ENCODE measurements at places on chromosomes 3 and 15.

- no peak for DNase-seq
Measured at GRCh38 chr3:11146773-11147660, 7.3 kb upstream of the HRH1 start.

DNA sequence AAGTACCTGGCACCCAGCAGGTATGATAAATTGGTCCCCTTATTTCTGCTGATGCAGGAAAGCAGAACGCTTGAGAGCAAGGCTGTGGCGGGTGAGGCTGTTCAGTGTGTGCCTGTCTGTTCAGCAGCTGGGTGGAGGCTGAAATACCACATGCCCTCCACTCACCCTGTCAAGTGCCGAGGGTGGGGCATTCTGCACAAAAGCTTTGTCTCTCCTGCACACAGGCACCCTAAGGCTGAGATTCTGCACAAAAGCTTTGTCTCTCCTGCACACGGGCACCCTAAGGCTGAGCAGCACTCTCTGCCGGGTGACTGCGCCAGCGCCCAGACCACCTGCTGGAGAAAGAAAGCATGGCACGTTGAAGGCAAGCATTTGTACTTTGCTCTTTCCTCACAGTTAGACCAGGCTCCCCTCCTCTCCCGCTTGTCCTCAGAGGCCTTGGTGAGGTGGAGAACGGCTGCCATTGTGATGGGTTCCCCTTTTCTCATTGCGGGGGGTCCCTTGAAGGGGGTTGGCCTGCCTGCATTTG, 97.5 kb downstream of the BDH1 start:
- no peak for DNase-seq

GRCh38 chr3:62403765-62404164, 30.4 kb upstream of the FEZF2 start:
- no peak for DNase-seq

DNA sequence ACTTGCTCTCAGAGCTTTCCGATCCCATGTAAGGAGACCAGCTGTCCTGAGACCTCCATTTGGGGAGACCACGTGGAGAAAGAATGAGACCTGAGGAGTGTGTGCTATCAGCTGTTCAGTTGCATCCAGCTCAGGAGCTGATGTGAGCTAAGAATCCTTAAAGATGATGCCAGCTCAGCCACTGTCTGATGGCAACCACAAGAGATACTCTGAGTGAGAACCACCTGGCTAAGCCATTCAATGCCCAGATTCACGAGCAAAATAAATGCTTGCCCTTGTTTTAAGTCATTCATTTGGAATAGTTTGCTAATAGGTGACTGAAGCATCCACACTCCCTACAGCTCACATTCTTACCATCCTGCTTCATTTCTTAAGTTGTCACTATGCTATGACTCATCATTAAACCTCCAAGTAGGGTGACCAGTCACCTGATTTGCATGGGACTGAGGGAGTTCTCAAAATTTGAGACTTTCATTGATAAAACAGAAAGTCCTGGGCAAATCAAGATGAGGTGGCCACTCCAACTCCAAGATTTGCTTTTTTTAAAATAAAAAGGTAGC, 56.4 kb downstream of the SPTSSB start:
- no peak for DNase-seq

GRCh38 chr3:74845081-74845480, 230.6 kb upstream of the CNTN3 start:
- no peak for DNase-seq

GRCh38 chr15:45169608-45170480, 17.9 kb downstream of the SHF start:
- no peak for DNase-seq

DNA sequence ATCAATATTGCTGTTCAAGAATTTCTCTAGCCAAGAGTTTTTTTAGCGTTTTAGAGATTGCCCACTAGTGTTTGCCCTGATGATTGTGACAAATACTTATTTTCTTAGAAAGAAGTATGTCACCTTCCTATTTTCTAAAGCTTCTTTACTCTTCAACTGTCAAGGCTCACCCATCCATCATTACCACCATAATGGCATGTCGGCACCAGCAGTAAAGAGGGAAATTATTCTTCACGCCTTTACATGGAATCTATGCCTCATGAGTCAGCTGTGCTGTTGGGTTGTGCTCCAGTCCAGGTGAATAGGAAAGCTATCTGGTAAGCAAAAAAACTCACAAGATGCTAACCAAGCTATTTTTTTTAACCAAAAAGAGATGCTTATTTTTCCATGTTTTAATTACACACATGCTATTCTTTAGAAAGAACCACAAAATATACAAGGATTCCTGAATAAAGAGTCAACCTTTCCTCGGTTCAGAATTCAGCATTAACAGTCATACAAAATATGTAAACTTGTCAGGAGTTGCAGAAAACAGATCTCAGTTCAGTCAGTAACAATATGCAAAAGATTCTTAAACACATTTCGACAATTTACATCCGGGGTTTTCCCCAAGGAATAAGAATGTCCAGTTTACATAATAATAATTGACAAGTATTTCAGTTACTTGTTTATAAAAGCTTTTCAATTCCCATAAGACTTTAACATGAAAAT, 128.0 kb downstream of the ATP8B4 start:
- DNase-seq, result no peak

DNA sequence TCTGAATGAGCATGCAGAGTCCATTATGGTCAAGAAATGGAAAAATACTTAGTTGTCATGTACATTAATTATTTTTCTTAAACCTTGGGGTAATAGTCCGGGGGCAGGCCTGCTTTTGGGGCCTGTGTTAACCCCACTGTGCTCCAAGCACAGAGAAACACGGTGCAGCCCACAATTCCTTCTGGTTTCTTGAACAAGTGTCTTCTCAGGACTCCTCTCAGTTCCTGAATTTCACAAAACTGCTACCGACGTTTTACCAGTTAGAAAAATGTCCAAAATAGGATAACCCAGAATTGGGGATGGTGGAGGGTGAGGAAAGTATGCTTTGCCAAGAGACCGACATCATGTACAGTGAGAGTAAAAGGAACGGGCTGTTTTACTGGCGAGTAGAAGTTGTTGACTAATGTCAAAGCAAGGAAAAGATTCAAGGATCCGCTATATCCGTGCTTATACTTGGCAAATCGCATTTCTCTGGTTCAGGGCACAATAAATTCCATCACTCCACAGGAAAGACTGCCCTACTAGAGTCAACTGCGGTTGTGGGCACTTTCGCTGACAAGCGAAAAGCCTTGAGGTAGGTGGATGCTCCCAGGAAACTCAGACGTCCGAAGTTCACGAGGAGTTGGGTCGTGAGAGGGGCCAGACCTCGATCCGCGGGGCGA, 495 bp upstream of the NXPE3 start:
- DNase-seq, result no peak

- DNase-seq, result no peak
Measured at GRCh38 chr3:66812136-66812535, 186.0 kb upstream of the KBTBD8 start.

DNA sequence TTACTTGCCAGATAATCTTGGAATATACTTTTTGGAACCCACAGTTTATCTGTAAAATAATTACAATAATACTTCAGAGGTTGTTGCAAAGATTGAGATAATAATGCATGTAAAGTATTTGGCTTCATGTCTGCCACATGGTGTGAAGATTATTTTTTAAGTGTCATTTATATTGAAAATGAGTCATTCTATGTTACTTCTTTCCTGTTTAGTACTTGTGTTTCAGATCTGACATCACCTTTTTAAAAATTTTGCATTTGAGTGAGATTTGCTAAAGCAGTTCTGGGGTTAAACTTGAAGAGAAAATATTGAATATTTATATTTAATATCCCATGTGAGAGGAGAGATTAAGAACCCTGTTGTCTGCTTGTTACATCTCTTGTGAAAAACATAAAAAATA, 31.2 kb downstream of the IQGAP1 start:
- DNase-seq, result no peak

DNA sequence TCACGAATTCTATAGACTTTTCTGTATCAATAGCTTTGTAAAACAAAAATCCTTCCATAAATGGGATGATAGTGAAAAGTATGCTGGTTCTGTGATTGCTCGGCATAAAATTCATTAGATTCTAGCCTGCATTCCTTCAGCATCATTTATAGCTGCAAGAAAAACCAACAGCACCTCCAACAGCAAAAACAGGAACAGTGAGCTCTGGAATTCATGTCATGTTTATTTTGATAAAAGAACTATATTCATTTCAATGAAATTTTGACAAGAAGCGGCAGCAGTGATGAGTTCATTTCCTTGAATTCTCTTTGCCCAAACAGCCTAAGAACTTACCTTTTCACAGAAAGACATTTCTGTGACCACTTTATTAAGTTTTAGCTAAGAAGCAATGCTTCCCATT, 515.2 kb upstream of the CCDC54 start:
- no peak for DNase-seq

DNA sequence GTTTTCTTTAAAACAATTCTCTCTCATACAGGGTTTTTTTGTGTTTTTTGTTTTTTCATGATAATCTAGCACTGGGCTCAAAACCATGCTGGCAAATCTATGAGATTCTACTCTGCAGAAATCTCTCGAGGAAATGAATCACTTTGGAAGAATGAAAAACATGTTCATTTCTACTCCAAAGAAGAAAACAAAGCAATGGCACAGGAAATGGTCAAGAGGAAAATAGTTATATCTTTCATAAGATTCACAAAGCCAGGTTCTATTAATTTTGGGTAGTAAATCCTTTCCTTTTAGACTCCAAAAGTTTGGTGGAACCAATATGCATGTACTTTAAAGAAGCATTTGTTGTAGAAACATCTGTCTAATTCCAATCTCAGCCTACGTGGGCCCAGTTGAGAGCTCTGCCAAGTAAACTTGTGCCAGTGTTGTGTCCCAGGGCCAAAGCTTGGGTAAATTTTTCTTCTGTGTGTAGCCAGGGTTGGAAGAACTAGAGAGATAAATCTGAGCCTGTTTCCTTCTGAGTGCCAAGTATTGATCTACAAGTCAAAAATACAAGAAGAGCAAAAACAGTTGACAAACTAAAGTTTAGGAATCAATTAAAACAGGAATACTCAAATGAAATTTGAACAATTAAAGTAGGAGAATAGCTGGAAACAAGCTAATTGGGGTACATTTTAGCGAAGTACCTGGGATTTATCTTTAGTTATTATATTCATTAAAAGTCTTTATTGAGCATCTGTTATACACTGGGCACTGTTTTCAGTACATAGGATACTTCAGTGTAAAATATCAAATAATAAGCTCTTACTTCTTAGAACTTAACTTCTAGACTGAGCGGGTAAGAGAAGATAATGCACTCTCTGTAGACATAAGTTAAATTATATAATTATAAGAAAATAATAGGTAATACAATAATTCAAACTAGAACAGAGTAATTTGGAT, 657.5 kb upstream of the NECTIN3 start:
- DNase-seq, result no peak

DNA sequence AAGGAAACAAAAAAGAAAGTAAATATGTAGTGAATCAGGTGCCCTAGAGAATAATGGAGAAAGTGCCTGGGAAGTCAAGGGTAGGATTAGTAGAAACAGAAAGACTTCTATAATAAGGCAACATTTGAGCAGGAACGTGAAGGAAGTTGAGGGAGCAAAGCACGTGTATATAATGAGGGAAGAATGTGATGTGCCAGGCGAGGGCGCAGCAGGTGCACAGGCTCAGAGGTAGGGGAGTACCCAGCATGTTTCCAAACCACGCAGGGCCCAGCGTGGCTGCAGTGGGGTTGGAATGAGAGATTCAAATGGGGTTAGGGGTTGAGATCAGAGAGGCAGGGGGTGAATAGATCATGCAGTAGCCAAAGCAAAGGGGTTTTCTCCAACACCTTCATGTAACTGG, 91.9 kb upstream of the VGLL4 start:
- DNase-seq, result no peak

GRCh38 chr3:170905862-170906261, 2.6 kb downstream of the EIF5A2 start:
- DNase-seq, result no peak

- DNase-seq, result no peak
Measured at GRCh38 chr15:67937153-67937761, 97.4 kb upstream of the RNU6-1 start.

DNA sequence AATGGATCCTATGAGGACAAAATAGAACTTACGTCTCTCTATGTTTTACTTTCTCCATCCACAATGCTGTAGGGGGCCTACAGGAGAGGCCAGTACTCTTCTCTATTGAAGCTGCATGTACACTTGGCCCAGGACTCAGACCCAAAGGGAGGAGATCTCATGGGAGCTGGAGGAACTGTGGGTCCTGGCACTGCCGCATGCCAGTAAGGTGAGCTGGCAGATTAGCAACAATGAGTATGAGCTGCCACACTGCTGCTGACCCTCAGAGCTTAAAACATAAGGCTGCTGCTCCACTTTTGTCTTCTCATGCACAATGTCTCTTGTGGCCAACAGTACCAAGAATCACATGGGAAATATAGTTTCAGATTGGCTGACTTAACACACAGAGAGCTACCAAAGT, 57.8 kb upstream of the TBC1D5 start:
- no peak for DNase-seq

GRCh38 chr3:138124706-138125355, 7.4 kb downstream of the A4GNT start:
- DNase-seq, result no peak

- no peak for DNase-seq
Measured at GRCh38 chr15:86162641-86163040, 83.0 kb downstream of the AGBL1 start.

DNA sequence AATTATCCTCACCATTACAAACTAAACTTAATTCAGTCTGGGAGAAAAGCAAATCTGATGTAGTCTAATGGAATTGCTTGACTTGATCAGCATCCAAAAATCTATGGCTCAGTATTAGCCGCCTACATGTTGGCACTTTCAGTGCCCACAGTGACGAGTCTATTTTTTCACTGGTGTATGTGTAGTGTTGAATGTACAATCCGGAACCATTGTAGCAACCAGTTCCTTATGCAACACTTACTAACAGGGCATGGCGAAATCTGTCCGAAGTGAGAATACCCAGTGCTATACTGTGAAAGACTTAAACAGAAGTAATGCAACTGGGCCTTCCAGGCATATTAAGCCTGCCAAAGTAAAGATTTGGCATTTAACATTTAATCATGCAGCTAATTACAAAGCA, 18.6 kb downstream of the LRRN1 start:
- no peak for DNase-seq

DNA sequence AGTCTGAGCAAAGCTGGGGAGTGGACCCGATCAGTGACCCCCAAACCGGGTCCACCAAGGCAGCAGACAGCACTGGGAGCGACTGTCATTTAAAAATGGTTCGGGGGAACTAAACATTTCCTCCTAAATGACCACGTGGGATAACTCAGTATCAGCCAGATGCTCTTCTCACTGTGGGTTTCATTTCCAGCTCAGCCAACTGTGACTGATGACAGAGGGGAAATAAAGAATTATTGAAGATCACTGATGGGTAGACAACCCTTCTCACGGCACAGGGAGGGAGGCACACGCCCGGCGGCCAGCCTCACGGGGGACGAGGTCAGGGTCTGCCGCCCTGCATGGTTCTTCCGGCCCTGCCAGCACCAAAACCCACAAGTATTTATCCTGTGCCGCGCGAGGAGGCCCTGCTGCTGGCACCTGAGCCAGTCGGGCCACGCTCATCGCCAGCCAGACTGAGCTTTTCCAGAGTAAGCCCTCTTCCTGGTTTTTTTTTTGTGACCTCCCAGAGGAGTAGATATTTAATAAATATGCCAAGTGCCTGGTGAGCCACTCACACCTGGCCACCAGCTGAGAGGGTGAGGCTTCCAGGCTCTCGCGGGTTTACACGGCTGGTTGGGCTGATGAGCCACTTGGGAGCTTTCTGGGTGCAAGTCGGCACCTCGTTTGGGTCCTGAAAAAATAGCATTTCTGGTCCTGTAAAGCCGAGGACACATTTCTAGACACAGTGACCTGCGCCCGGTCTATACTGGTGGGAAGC, 6.2 kb downstream of the MELTF start:
- DNase-seq, result no peak
